ENCODE measurements at places on chromosomes 16 and 17.

DNA sequence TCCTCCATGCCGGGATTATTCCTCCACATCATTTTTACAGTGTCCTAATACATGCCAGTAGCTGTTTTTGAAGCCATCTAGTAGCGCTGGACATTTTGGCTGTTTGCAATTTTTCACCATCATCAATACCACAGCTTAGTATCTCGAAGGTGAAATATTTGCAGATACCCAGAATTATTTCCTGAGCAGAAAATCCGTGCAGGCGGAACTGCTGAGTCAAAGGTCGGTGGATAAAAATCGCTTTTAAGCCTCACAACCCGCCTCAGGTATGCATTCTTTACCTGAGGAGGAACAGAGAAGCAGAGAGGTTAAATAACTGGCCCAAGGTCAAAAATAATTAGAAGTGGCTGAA is 584 bp upstream of the TNRC6A start:
- no peak for DNase-seq

GRCh38 chr17:54888254-54888653 is 12.4 kb upstream of the TOM1L1 start:
- no peak for DNase-seq

DNA sequence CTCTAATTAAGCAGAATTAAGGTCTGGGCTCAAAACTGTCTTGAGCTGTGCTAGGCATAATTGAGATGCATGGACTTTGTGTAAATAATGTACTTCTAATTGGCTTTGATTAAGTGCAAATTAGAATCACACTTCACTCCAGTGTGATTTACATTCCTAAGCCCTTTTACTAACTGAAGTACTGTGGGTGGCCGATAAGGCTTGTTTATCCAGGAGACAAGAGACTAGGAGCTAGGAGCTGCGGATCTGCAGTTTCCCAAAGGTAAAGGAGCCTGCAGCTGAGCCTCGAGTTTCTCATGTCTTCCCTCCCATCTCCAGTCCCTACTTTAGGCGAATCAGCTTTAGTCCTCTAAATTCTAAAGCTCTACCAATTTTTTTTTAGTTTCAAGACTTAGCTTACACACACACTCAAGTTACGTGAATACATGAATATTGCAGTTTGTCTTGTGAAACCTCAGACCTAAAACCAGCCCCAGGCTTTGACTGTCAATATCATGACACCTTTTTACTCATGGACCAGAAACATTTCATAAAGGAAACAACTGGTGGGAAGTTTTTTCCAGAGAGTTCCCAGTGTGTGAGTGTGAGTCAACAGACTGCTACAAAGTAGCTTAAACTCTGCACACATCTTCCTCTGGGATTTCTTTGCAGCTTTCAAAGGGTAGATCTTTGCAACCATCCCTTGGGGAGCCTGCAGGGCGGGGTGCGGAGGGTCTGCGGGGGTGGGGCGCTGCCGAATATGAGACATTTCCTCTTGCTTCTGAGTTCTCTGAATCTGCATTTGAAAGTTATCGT is 113.9 kb upstream of the TBX2 start:
- DNase-seq, result no peak

DNA sequence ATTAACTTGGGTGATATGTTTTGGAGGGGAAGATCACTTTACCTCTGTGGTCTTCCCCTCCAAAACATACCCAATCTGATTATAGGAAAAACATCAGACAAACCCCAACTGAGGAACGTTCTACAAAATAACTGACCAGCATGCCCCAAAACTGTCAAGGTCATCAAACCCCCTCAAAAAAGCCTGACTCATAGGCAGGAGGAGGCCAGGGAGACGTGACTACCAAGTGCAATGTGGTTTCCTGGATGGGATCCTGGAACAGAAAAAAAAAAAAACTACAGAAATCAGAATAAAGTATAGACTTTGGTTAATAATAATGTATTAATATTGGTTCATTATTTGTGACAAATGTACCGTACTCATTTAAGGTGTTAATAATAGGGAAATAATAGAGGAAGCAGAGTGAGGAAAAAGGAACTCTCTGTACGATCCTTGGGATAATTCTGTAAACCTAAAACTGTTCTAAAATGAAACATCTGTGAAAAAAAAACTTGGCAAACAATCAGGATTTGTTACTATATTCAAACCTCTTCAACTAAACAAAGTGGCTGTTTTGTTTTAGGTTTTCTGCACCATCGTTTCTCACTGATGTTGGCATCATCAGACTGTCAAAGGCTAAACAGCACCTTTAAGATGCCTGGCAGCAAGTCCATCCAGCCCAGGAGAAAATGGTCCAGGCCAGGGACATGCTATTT is 266.7 kb upstream of the SDK2 start:
- DNase-seq, result no peak

DNA sequence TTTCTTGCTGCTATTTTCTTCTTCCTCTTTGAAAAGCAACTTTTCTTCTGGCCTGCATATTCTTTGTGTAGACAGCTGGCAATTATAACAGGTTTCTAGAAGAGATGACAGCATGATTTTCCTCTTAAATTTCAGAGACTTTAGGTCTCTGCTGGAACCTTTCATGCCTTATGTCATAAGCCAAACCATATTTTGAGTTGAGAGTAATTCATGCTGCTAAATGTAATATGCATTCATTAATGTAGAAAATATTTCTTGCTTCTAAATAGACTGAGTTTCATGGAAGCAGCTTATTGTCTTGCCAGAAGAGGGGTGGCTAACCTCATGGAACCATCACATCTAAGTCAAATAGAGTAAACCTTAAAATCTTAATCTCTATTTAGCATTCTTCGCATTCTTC is 25.9 kb upstream of the ABCA9 start:
- no peak for DNase-seq

- no peak for DNase-seq
Measured at GRCh38 chr17:78433013-78433727, 54.7 kb downstream of the PGS1 start.

- no peak for DNase-seq
Measured at GRCh38 chr16:11164482-11165270, 91.3 kb downstream of the SOCS1 start.

GRCh38 chr16:86090461-86091170 is 191.7 kb downstream of the IRF8 start:
- DNase-seq, result no peak

- peak; percentile 95 for DNase-seq
Measured at GRCh38 chr16:10942352-10943063, at the start of gene DEXI. DEXI (minus strand) TSS chr16:10942468; CDS start chr16:10942005, 463 bp downstream.

GRCh38 chr16:26802440-26802839 is 264.3 kb upstream of the C16orf82 start:
- DNase-seq, result no peak

DNA sequence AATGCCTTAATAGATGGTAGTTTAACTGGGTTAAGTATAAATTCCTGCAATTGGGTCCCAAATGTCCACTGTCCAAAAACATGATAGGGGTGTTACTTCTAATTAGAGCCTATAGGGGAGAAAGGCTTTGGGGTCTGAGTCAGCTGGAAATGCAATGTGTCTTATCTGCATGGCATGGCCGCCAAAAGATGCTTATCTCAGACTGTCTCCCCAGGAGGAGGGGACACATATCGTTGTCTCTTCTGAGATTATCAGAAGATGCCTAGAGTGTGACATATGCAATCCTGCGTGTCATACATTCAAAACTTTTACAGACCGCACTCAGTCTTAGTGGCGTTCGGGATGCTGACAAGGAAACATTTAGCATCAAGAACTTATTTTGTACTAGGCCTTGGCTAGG is 442.9 kb downstream of the GRIN2A start:
- DNase-seq, result no peak

GRCh38 chr17:66583112-66583748 is 251.7 kb upstream of the CACNG5 start:
- no peak for DNase-seq

DNA sequence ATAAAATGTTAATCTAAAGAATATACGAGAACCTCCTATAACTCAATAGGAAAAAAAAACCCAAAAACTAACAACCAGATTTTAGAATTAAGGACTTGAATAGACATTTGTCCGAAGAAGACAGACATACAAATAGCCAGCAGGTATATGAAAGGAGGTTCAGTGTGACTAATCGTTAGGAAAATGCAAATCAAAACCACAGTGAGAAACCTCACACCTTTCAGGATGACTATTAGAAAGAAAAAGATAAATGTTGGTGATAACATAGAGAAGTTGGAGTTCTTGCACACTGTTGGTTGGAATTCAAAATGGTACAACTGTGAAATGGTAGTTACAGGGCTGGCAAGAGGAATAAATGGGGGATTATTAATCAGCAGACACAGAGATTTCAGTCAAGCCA is 339.0 kb downstream of the TMEM114 start:
- DNase-seq, result no peak

GRCh38 chr17:56031636-56032035 is 121.6 kb upstream of the ANKFN1 start:
- DNase-seq, result no peak

DNA sequence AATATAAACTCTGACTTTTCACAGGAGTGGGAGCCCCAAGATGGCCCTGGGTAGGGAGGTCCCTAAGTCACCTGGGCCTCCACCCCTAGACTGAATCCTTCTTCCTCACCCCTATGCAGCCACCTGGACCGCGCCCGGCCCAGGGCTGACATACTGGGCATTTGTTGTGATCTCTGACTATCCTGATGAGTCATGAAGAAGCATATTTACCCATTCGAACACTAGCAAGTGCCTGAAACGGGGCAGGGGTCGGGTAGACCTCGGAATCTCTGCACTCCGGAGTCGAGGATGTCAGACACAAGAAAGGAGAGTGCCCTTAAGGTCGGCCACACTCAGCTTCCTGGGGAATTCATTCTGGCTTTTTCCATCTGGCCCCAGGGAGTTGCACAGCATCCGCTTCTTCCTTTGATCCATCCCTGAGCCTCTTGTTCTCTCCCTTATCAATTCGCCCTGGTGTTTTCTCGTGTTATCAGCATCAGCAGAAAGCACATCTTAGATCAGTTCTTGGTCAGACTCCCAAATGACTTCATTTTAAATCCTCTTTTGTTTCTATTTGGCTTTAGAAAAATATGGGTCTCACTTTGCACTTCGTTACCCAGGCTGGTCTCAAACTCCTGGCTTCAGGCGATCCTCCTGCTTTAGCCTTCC is 10.4 kb downstream of the METTL22 start:
- DNase-seq, result no peak

- DNase-seq, result no peak
Measured at GRCh38 chr16:28549301-28549899, 4.3 kb upstream of the SGF29 start.

DNA sequence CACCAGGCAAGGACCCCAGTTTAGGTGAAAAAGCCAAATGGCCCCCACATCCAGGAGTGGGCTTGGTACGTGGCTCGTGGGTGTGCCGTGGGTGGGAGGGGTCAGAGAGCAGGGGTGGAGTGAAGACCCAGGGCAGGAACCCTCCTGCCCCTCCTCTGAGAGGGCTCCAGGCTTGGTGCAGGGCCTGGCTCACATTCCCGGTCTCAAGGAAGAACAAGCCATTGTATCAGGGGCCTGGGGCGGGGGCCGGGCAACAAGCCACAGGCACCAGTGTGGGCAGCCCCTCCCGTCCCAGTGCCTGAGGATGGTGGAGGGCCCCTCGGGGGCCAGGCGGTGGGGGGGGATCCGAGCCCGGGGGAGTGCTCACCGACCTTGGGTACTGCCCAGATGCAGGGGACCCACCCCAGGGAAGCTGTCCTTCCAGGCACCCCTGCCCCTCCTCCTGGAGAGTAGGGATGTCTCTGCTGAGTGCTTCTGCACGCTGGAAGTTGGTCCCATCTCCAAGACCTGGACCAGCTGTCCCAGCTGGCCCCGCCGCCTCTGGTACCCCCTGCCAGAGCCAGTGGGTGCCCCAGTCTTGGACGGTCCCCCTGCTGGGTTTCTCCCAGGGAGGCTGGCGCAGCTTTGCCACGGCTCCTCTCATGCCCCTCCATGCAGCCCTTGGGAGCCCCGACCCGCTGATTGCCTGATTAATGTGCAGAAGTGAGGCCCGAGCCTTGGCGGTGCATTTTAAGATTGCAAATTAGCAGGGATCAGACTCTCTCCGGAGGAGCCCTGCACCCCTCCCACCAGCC is 83.7 kb downstream of the RTN4RL1 start:
- no peak for DNase-seq

DNA sequence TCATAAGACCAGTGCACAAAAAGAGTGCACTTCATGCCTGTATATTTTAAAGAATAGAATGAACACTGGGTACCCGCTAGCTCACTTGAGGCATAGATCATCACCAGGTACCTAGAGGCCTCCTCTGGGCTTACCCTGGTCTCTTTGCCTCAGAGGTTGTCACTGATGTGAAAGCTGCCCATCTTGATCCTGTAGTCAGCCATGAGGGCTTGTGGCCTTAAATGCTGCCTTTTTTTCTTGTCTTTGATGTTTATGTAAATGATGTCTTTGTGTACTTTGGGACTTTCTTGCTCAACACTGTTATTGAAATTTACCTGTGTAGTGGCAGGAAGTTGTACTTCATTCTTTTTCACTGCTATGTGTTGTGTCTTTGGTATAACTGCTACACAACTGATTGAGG is 26.8 kb upstream of the SLC5A10 start:
- no peak for DNase-seq

DNA sequence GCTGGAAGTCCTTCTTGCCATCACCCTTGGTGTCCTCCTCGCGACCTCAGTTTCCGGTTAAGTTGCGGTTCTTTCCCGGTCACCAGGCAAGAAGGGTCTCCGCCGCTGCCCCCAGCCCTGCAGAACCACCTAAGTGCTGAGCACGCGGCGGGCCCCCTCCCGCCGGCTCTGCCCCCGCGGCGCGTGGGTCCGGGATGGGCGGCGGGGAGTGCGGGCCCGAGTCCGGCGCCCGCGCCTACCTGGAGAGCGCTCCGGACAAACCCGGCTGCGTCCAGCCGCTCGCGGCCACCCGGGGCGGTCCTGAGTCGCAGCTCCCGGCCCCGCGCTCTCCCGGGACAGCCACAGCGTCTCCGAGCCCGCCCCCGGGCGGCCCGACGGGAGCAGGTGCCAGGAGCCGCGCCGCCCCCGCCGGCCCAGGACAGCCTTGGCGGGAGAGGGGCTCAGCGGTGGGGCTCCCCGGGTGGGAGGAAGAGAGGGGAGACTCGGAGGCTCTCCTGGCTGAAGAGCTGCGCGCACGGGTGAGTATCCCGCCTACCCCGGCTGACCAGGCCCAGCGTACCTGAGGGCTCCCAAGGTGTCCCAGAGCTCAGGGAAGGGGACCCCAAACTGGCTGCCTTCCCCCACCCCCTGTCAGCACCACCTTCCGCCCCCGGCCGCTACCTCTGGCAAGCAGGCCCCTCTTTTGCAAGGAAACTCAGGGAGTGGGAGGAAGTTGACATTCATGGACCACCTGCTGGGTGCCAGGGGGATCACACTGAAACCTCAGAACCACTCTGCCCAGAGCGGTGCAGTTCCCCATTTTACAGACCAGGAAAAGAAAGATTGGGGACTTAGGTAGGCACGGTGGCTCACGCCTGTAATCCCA is 22.2 kb upstream of the C17orf113 start:
- no peak for DNase-seq

DNA sequence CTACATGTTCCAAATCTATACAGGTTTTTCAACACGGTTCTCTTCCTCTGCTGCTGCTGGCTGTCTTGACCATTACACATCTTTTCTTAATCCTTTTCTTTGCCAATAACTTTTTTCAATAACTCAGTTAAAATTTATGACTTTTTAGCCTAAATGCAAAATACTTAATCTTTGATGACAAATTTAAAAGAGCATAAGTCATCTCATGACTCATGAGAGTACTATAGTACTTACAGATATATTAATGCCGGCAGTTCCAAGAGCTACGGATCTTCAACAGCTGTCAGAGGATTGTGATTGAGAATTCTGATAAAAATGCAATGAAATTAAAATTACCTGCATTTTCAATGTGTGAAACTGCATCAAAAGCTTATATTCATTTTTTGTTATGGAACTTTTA is 105.5 kb downstream of the KPNA2 start:
- DNase-seq, result no peak

All from activated CD4-positive, CD25-positive, alpha-beta regulatory T cell treated with anti-CD3 and anti-CD28 coated beads, Interleukin-2, amount 50 U/mL, for 72 hours (primary cell).